ENCODE measurements at places on chromosomes 2 and 18. TPM values are rescaled to one million over a fixed set of nuclear protein-coding genes. Genes with fewer than 3 reads are reported as not detected.

The HOXD10 gene
- total RNA-seq, result not detected

DNA sequence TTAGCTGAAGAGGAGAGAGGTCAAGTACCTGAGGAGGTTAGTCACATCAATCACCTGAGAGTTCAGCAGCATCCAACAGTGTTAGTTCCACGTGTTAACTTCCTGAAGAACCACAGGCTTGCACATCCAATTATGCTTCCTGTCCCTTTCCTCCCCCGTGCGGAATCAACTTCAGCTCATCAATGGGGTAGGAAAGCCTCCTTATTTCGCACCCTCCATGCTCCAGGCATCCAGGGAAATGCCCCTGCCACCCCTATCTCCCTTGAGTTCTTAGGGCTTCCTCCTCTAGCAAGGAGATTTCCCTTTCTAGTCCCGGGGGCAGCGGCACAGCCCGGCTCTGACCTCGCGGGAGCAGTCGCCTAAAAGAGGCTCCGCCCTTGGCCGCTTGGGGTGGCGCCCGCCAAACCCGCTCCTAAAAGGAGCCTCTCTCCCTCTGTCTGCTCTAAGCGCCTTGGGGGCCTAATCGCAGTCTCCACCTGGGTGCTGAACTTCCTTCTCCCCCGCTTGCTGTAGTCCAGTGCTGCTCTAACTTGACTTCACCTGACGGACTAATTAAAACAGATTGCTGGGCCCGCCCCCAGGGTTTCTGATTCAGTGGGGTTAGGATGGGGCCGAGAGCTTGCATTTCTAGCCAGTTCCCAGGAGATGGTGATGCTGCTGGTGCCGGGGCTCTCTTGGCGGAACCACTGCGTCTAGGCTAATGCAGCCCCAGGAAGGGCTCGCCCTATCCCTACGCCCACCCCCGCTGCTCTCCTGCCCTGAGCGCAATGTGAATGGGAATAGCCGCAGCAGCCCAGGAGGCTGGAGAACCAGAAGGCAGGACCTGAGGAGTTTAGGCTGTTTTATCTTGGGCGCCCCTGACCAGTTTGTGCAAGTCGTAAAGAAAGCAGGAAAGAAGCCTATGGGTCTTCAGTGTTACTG is 3.4 kb upstream of the TET3 start:
- ATAC-seq, result no peak

- ATAC-seq, result peak; percentile 80
These were observed 5.5 kb upstream of the HNRNPA3 start for GRCh38 chr2:177207101-177207500.

The KCNG3 gene
- not detected for total RNA-seq

- ATAC-seq, result no peak
These were observed 1.8 kb downstream of the LCLAT1 start for GRCh38 chr2:30448866-30449265.

GRCh38 chr18:10895976-10896375 is 253.4 kb downstream of the PIEZO2 start:
- ATAC-seq, result no peak
